Activated CD4-positive, alpha-beta T cell treated with anti-CD3 and anti-CD28 coated beads for 4 hours (primary cell): ENCODE measurements at places on chromosomes 6 and 20.

GRCh38 chr20:34622821-34623451, 54.0 kb downstream of the PIGU start:
- no peak for DNase-seq

DNA sequence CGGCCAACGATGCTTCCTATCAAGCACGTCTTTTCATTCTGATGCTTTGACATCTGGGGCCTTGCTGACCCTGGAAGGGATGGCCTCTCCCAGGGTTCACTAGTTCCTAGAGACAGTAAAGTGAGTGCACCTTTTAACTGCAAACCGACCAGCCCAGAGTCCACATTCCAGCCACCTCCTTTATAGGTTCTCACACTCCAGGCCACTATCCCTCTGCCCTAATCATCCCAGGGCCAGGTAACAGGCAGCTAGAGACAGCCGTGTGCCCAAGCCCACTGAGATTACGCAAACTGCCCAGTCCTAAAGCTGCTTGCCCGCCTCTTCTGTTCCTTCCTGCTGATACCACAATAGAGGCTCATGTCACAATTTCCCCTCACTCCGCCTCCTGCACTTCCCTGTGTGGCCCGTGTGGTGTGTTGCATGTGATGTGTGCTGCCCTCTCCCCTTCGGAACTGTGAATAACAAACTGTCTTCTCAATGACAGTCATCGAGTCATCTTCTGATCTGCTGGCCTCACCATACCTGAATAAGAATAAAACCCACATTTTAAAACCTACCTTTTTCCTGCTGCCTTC, 123.7 kb upstream of the EXOC2 start:
- DNase-seq = no peak

DNA sequence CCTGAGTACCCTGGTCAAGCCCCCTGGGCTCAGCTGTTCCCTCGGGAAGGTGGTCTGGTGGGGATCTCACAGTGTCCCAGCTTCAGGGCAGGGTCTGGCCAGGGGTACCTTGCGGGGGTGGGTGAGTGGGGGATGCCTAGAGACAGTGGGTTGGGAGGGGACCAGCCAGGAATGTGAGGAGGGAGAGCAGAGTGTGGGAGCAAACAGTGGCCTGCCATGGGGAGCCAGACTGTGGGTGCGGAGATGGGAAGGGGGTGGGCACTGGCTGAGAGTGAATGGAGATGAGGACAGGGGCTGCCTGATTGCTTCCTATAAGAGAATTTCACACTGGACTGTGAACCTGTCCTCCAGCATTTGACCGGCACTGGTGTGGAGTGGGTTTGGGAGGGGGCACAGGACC, 95.1 kb downstream of the VEGFA start:
- DNase-seq = no peak

DNA sequence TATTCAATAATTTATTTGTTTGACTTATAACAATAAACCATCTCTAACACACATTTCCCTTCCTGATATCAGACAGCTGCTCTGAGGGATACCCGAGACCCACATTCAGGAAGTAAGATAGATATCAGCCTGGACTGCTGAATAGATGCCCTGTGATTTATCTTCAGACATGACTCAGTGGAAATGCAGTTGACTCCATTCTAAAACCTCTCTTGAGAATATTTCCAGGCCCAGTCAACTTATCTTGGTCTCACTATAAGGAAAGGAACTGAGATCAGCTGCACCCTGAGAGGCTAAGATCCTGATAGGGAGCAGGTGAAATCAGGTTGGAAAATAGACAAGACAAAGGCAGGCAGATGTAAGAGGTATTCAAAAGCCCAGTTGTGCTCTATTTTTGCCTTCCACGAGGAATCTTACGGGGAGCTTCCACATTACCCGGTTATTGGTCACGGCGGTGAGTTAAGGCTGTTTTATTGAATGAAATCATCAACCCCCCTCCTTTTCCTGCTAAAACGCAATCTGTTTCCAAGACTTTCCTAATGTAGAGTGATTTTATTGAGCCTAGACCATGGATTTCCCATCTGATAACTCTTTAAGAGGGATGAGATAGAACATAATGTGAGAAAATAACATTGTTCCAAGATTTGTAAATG, 25.5 kb downstream of the C6orf15 start:
- DNase-seq = no peak

GRCh38 chr6:132669690-132670291, 10.8 kb upstream of the TAAR1 start:
- DNase-seq = no peak

GRCh38 chr6:38179300-38179699, 359.8 kb downstream of the ZFAND3 start:
- no peak for DNase-seq
